ENCODE measurements at places on chromosomes 2 and 18.
A peak's percentile ranks its signal among the peaks of the same experiment; 100 is the strongest.

- no peak for DNase-seq
Measured at GRCh38 chr2:9169349-9170107, 37.1 kb upstream of the ASAP2 start.

GRCh38 chr2:11069566-11070185, 85.6 kb upstream of the SLC66A3 start:
- no peak for DNase-seq

- no peak for DNase-seq
Measured at GRCh38 chr2:105917226-105917625, 172.5 kb downstream of the NCK2 start.

- no peak for DNase-seq
Measured at GRCh38 chr2:217913436-217913835, 89.4 kb downstream of the TNS1 start.

DNA sequence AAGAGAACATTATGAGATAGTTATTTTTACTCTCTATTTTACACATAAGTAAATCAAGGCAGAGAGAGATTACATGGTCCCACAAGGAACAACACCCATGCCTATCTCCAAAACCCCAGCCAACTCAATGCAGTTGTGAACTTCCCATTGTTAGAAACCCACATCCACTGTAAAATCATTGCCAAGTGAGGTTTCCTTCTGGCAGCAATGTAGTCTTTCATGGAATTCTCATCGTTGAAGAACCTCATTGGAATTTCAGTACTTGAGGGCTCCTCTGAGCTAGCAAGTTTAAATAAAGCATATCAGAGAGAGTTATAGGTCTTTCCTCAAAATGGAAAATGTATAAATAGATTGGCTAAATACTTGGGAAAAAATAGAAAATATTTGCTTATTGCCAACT, 105.2 kb downstream of the RAD51AP2 start:
- peak; percentile 75 for DNase-seq

GRCh38 chr2:47221946-47222345, 66.8 kb upstream of the STPG4 start:
- DNase-seq: peak; percentile 82

DNA sequence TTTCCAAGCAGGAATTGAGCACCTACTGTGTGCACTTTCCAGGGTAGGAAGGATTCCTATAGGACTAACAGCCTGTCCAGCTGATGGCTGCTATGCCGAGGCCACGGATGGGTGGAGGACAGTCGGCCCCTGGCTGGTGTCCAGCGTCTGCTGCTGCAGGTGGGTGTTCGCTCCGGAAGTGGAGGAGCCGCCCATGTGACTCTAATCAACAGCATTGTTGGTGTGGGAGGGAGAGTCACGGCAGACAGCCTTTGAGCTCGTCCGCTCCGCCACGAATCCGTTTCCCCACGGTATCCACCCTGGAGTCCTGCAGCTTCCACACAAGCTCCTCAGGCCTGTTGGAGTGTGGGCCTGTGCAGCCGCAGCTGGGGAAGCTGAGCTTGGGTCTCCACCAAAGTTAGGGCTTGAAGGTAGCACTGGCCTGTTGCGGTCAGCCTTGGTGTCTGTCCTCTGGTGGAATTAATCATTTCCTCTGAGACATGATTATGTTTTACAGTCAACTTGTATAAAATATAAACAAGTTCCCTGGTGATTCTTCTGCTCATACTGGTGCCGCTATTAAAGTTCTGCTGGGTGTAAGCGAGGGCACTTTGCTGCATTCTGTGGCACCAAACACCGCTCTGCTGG, 185.9 kb upstream of the TPO start:
- DNase-seq: peak; percentile 18

- DNase-seq: no peak
Measured at GRCh38 chr2:84849271-84849952, 31.5 kb downstream of the TRABD2A start.

DNA sequence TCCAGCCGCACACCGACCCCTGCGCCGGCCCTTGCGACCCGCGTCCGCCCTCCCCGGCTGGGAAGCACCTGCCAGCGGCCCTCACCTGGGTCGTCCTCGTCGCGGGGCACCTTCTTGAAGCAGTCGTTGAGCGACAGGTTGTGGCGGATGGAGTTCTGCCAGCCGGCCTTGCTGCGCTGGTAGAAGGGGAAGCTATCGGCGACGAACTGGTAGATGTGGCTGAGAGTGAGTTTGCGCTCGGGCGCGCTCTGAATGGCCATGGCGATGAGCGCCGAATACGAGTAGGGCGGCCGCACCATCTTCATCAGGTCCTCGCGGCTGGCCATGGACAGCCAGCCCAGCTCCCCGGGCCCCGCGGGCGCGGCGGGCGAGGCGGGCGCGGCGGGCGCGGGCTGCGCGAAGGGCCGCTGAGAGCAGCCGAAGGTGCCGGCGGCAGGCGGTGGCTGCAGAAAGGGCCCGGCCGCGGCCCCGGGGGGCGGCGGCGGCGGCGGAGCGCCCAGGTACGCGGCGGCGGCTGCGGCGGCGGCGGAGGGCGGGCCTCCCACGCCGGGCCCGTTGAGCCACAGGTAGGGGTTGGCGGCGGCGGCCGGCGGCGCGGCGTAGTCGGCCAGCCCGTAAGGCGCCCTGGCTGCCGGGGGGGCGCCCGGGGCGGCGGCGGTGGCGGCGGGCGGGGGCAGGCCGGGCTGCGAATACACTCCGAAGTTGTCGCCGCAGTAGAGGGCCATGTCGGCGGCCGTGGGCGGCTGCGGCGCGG, 505 bp downstream of the FOXI3 start:
- no peak for DNase-seq

DNA sequence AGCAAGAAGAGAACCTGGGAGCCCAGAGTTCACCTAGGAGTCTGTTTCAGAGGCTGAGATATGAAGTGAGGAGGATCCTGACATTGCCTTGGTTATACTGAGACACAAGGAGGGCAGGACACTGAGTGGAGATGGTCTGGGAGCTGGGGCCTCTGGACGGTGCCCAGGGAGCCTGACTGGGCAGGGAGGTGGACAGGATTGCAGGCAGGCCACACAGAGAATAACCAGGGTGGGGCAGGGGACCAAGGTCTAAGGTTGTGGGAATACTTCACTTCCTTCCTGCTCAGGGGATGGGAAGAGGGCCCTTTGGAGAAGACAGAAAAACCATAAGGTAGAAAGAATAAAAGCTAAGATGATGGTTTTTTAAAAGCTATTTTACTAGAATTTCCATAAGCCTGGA, 18.7 kb downstream of the EDAR start:
- no peak for DNase-seq

DNA sequence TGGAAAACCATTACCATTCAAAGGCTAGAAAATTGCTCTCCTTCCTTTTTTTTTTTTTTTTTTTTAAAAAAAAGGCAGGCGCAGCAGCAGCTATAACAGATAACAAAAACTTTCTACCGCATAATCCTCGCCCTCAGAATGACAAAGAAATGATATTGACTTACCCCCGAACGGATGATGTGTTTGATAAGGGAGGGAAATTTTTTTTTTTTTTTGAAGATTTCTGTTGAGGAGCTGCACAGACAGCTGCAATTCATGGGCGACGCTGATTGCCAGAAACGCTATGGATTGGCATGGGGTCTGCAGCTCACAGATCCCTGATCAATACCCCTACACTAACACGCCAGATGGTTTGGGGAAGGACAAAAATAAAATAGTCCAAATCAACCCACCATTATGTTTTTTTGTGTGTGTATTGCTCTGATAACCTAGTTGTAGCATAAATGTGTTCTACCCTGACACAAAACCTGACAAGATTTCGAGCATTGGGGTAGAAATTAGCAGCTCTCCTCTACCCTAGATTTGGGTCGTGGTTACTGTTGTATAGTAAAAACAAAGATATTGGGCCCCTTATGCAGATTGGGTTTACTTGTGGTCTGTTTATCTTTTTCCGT, 3.6 kb upstream of the ONECUT2 start:
- no peak for DNase-seq

- peak; percentile 63 for DNase-seq
Measured at GRCh38 chr2:148814143-148814859, 60.7 kb upstream of the KIF5C start.

DNA sequence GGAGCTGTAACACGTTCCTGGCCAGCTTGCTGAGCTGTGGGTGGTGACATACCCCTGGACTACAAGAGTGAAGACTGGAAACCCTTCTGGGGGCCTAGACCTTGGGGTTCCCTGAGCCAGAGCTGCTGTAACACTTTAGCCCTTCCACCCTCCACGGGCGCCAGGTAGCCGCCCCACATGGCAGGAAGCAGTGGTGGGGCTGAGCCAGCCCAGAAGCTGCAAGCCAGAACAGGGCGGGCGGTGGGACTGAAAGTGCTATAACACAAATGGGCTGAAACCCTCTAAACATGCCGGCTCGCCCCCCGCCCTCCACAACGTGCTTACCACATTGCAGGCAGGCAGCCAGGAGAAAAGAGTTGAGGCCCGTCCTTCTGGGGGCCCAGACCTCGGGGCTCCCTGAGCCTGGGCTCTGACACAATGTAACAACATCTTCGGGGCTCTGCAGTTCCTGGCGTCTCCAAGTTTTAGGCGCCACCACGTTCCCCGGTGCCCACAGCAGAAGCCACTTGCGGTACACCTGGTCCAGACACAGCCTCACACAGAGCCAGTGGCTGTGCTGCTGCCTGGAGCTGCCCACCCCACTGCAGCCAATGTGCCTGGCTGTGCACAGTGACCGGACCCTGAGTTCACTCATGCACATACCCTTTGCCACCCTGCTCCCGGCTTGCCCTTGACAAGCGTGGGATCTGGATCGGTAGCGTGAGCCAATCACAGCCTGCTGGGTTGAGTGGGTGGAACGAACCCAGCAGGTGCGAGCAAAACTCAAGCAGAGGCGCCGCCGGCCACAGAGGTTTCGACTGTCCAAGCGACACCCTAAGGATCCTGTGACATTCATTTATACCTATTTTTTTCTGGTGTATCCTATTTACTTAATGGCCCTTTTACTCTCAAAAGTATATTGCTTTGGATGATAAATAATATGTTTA, 127.4 kb upstream of the FHL2 start:
- no peak for DNase-seq

DNA sequence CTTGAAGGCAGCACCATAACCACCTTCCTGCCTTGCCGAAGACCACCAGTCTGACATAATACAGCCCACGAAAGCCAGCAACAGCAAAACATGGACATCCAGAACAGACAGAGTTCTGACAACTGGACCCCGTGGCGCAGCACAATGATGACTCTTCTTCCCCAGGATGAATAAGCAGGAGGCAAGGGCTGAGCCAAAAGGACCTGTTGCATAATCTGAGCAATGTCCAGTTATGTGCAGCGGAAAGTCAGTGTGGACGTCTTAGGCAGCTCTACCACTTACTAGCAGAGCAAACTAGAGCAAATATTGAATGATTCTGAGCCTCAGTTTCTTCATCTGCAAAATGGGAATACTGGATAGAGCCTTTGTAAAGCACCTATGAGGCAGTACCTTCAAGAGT, 225.1 kb downstream of the ZBTB7C start:
- DNase-seq: no peak

DNA sequence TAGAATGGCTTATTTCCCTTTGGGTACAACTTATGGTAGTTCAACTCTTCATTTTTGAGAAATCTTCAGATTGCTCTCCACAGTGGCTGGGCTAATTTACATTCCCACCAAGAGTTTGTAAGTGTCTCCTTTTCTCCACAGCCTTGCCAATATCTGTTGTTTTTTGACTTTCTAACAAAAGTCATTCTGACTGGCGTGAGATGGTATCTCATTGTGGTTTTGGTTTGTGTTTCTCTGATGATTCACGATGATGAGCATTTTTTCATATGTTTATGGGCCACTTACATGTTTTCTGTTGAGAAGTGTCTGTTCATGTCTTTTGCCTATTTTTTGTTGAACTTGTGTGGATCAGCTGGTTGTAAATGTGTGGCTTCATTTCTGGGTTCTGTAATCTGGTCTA, 871.0 kb downstream of the EPHA4 start:
- no peak for DNase-seq

- DNase-seq: no peak
Measured at GRCh38 chr2:202377207-202377761, 1.2 kb downstream of the BMPR2 start.

- no peak for DNase-seq
Measured at GRCh38 chr2:127561371-127561770, 25.9 kb downstream of the MYO7B start.

DNA sequence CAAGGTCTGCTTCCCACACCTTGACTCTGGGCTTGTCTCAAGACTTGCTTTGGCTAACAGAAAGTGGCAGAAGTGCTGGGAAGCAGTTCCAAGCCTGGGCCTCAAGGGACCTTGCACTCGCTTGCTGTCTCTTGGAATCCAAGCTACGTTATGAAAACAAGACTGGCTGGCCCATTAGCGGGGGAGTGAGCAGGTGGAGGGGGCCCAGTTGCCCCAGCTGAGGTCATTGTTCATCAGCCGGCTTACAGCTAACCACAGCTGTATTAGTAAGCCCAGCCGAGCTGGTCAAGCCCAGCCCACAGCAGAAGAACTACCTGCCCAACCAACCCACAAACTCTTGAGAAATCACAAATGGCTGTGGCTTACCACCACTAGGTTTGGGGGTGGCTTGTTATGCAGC, 63.1 kb downstream of the MARCO start:
- no peak for DNase-seq

GRCh38 chr2:6081955-6082624, 389.9 kb downstream of the SOX11 start:
- no peak for DNase-seq

- peak; percentile 40 for DNase-seq
Measured at GRCh38 chr18:75293591-75293990, 83.0 kb downstream of the TSHZ1 start.

DNA sequence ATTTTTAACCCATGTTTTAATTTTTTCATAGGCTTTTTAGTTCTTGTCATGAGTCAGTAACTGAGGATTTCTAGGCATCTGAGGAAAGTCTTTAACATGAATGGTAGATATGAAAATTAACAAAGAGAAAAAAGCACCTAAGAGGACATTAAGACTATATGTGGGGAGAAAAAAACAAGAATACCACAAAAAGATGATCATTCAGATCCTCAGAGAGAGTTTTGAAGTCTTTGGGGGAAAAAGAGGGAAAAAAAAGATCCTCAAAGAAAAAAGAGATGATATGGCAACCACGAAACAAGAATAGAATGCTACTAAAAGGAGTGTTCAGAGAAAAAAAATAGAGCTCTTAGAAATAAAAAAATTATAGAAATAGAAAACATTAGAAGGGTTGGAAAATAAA, 8.1 kb downstream of the DRC1 start:
- no peak for DNase-seq

GRCh38 chr2:218180467-218181114, 13.8 kb upstream of the CXCR1 start:
- DNase-seq: no peak

- no peak for DNase-seq
Measured at GRCh38 chr2:105821428-105822125, 76.9 kb downstream of the NCK2 start.

Measured in astrocyte of the spinal cord (primary cell).